ENCODE measurements at places on chromosomes 5 and 9.

GRCh38 chr9:135883410-135884089 is 23.8 kb downstream of the CAMSAP1 start:
- no peak for DNase-seq

DNA sequence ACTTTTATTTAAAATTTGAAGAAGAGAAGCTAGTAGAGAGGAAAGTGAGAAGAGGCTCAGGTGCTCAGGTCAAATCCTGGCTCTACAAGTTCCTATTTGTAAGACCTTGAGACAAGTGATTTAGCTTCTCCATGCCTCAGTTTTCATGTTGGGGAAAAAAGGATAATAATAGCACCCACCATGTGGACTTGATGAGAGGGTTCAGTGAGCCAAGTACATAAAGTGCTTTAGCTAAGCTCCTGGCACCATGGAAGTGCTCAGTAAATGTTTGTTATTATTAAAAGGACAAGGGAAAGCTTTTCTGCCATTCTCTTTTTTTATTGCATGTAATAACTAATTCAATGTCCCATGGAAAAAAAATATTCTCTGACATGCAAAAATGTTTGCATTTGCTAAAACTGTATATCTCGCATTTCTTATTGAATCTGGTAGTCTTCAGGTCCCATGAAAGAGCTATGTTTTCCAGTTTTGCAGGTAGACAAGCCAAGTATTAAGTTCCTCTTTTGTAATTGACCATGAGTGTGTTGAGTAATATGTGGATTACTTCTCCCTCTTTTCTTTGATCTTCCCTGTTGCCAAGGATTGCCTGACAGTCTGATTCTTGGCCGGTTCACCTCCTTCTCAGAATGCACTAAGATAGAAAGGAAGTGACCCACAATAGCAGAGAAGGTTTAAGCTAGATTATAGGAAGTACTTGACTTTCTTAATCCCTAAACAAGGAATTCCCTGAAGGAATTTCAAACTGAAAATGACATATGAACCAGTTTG is 45.6 kb upstream of the TRIM32 start:
- DNase-seq = peak; percentile 46

DNA sequence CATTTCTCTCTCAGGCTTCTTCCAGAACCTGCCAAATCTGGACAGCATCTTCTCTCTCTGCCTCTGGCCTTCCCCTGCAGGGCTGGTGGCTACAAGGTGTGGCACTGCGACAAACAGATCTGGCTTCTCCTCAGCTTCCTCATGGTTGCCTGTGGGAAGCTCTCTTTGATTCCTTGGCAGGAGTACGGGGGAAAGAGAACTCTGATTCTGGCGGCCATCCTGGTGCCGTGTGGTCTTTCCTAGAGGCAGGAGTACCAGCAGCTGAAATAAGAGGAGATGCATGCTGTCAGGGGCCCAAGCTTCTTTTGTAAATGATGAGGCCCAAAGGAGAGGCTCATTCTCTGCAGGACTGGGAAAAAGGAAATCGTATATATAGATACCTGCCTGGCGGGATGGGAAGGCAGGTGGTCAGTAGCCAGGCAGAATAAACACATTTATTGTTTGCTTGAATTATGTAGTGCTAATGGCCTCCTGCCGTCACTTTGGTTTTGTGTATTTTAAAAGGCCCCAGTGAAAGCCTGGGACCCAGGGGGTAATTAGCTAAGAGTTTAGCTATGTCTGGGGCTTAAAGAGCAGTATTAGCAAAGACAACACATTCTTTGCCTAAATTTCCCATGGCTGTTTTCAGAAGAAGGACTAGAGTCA is at the start of gene CER1:
Gene CER1, minus strand, starts transcription at position 343 of the 645 bp plus-strand sequence. Its CDS starts 61 bp downstream, at position 282.
- no peak for DNase-seq

DNA sequence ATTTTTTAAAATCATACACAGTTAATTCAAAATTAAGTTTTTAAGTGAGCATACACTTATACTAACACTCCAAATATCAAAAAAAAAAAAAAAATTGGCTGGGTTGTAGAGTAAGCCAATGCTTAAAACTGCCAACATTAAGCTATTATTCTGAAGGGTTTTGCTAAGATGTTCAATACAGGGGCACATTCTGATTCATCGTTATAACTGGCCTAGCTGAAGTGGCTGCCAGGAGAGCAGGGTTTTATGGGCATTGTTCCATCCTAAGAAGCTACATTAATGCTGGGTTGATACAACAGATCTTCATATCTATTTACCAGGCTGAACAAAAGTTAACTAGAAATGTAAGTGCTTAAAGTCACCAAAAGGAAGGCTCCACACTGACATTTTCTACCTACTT is 13.4 kb downstream of the ELAVL2 start:
- no peak for DNase-seq

DNA sequence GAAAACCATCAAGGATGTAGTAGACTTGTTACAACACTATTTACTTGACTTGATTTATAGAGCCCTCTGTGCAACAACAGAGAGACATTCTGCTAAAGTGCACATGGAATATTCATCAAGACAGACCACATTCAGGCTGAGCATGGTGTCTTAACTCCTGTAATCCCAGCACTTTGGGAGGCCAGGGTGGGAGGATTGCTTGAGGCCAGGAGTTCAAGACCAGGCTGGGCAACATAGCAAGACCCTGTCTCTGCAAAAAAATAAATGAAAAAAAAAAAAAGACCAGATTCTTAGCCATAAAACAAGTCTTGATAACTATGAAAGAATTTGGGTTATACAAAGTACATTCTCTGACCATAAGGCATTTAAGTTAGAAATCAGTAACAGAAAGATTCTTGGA is 25.3 kb downstream of the DENND4C start:
- no peak for DNase-seq

DNA sequence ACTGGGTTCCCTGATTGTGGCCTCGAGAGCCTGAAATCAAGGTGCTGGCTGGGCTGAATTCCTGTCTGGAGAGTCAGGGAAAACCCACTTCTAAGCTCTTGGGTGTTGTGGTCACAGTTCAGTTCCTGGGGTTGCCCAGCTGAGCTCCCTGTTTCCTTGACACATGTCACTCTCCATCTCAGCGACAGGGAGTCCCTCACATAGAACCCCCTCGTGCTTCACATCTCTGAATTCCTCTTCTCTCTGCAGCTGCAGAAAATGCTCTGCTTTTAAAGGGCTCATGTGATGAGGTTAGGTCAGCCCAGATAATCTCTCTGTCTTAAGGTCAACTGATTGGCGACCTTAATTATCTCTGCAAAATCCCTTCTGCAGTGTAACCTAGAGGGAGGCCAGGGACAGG is 53.5 kb upstream of the NFIL3 start:
- DNase-seq = no peak

GRCh38 chr5:100760688-100761087 is 142.4 kb downstream of the ST8SIA4 start:
- peak; percentile 18 for DNase-seq

DNA sequence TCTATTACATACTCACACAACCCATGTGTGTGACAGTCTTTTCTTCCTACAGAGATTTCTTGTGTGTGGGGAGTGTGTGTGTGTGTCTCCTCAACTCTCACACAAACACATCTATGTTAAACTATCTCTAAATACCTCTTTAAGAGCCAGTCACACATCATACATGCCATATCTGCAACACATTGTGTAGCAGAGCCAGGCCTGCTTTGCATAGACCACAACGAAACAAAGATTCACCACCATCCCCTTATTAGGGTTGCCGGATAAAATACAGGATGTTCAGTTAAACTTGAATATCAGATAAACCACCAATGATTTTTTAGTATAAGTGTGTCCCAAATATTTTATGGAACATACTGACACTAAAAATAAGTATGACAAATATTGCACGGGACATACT is 2.3 kb downstream of the FAM170A start:
- no peak for DNase-seq

DNA sequence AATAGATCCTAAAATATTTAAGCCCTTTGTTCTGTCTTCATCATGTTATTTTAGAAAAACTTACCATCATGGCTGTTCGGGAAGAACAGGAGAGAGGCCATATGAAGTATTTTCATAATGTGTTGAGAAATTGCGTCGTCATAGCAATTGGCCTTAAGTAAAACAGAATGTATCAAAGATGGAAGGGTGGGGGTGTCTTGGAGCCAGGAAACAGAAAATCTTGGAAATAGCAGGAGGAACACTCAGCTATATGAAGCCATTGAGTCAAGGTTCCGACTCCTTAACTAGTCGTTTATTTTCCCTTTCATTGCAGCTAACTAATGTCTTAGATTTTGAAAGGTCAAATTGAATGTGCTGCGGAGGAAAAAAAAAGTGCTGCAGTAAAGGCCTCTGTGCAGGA is 1.3 kb downstream of the SPTAN1 start:
- peak; percentile 68 for DNase-seq

DNA sequence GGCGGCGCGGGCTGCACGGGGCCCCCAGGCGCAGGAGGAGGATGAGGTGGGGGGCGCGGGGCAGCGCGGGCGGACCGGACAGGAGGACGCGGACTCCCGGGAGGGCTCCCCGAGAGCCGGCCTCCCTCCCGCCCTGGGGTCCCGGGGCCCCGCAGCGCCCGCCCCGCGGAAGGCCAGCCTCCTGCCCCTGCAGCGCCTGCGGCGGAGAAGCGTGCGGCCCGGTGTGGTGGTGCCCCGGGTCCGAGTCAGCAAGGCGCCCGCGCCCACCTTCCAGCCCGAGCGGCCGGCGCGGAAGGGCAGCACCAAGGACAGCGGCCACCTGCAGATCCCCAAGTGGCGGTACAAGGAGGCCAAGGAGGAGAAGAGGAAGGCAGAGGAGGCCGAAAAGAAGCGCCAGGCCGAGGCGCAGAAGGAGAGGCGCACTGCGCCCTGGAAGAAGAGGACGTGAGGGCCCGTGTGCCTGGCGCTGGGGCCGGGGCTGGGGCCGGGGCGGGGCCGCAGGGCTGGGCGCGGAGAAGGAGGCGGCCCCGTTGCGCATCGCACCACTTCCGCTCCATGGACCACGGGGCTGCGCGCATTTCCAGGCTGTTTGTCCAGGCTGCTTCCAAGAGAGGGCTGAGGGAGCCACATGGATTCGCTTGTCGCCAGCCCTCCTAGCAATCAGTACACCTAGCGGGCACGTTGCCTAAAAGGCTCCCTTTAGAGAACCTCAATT is 86.0 kb downstream of the ANKRD33B start:
- peak; percentile 38 for DNase-seq

- DNase-seq = peak; percentile 91
These were observed 106.1 kb downstream of the UBAP2 start for GRCh38 chr9:33942471-33943083.

GRCh38 chr5:12016159-12016746 is 112.0 kb upstream of the CTNND2 start:
- peak; percentile 2 for DNase-seq

DNA sequence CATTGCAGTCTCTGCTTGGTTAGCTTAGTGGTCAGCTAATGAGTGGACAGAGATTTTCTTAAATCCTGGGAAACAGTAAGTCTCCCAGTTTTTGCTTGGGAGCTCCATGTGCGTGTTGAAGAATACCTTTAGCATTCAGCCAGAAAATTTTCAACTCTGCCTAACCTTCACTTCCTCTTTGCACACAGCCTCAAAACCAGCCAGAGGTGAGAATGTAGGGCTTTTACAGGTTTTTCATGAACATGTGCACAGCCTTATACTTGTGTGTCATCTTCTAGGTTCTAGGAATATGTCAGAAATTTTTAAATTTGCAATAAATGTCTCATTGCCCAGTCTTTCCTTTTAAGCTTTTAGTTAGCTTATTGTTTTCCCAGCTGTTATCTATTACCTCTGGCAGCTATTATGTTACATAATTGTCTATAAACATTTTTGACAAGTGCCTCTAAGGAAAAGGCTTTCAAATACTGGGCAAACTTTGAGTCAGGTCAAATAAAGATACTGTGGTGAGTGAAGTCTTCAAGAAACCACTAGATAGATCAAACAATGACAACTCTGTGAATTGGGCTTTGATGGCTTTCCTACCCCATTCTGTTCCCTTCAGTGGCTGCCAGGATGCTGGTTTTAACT is 12.7 kb downstream of the ADGRV1 start:
- DNase-seq = no peak

- no peak for DNase-seq
These were observed 42.3 kb upstream of the PPP1R26 start for GRCh38 chr9:135437259-135437658.

GRCh38 chr5:170773024-170773985 is 10.2 kb upstream of the GABRP start:
- no peak for DNase-seq

DNA sequence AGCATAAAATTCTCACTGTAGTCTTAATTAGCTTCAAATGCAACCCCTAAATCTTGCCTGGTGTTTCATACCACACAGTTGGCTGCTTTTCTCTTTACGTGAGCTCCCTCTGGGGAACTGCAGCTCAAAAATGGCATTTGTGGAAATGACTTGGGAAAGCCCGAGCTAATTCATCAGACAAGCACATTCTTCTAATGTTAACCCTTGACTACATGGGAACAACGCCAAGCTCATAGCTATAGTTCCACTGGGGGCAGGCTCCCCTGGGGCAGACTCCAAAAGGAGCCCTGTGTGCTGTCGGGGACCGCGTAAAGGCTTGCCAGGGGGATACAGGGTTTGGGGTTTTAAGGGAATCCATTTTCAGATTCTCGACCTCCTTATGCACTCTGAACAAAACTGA is 301.4 kb upstream of the DAP start:
- DNase-seq = peak; percentile 56

- no peak for DNase-seq
These were observed 66.4 kb downstream of the EHMT1 start for GRCh38 chr9:137685035-137685740.

- no peak for DNase-seq
These were observed 21.7 kb downstream of the LHX6 start for GRCh38 chr9:122207096-122207495.

DNA sequence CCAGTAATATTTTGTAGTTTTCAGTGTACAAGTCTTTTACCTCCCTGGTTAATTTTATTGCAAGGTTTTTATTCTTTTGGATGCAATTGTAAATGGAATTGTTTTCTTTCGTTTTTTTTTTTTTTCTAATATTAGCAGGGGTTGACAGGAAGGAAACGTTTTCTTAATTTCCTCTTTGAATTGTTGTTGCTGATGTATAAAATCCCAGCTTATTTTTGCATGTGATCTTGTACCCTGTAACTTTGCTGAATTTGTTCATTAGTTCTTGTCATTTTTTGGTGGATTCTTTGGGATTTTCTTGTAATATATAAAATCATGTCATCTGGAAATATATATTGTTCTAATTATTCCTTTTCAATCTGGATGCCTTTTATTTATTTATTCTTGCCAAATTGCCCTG is 65.0 kb upstream of the ANKH start:
- DNase-seq = no peak

DNA sequence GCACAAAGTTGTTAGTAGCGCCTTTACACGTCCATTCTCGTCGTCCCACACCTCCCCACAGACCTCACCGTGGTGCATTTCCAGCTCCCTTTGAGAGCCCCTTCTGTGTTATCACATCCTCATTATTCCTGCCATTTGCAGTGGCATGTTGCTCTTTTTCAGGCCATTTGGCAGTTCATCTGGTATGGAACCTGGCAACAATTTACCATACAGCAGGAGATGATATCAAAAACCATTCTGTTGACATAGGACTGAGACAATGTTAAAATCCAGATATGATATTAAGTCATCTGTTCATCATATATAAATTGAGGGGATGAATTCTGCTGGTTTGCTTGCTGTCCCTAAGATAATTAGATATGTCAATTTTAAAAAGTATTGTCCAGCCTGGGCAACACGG is 83.0 kb downstream of the TMEM174 start:
- DNase-seq = no peak
